ENCODE measurements at places on chromosomes 2 and 18.

- DNase-seq, result no peak
These were observed 256.2 kb downstream of the HDAC4 start for GRCh38 chr2:239144713-239144999.

DNA sequence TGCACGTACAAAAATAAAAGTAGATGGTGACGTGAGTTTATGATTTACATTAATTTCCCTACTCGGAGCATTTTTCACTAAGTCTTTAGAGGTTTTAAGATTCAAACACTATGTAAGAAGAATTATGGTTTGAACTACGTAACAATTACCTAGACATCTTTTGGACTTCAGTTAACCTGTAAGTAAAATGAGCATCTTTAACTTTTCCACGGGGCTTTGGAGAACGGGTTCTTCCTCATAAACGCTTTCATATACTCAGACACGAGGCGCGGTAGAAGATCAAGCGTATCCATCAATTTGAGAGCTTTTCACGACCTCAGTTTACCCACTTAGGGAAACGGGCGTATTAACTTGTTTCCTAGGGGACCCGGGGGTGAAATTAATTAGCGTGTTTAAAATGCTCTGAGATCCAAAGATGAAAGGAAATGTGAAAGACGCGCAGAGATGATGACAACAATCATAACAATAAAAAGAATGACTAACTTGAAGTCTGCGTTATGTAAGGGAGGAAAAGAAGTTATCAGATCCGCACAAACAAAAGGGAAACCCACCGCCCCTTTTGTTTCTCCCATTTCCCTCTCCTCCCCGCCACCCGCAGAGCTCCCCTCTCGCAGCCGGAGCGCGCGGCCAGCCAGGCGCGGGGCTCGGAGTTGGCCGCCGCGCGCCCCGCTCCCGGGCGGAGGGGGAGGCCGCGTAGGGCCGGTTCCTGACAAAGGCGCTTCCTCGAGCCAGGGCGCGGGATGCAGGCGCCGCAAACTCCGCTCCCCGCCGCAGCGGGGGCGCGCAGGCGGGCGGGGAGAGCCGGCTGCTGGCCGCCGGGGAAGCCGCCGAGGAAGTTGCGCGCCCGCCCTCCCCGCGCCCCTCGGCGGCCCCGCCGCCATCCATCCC lies 807 bp downstream of the PELI1 start:
- peak; percentile 35 for DNase-seq

- DNase-seq, result no peak
These were observed 285.7 kb downstream of the EPHA4 start for GRCh38 chr2:221286406-221286805.

DNA sequence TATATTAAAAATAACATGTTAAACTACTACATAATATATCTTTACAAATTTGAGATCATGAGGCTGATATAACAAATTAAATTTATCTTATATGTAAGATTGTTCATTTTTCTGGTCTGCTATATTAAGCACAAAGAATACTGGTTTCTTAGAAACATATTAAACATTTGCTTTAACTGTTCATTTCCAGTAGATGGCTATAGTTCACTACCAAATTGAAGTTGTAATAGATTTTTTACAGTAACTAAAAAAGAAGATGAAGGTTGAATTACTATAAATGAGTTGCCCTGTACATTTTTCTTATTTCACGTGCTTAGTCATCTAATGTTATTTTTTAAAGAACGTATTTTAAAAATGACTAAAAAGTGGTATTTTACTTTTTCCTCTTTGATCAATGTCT lies 57.0 kb downstream of the ZNF407 start:
- peak; percentile 34 for DNase-seq

DNA sequence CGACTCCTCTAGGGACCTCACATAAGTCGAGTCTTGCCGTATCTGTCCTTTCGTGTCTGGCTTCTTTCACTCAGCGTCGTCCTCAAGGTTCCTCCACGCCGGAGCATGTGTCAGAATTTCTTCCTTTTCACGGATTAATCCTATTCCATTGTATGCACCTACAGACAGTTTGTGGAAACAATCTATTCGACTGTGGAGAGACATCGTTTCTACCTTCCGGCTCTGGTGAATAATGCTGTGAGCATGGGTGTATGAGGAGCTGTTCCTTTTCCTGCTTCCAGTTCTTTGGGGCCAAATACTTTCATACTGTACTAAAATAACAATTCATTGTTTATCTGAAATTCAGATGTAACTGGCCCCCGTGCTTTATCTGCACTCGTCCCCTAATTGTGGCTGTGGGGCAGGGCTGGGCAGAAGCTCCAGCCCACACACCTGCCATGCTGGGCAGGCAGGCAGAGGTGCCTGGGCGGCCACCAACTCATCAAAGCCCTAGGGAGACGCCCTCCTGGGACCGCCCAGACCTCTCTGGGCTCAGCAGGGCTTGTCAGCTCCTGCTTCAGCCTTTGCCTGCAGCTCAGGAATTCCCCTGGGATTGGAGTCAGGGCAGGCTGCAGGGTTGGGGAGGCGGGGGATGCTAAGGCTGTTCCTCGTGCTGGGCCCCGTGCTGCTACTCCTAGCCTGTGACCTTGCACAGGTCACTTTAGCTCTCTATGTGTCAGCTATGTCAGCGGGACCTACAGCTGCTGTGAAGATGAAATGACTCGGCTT lies 14.5 kb downstream of the GPC1 start:
- DNase-seq, result no peak

GRCh38 chr18:79123948-79124347 lies 54.8 kb downstream of the ATP9B start:
- DNase-seq, result no peak

GRCh38 chr2:63424329-63425078 lies 163.8 kb downstream of the WDPCP start:
- DNase-seq, result peak; percentile 62

DNA sequence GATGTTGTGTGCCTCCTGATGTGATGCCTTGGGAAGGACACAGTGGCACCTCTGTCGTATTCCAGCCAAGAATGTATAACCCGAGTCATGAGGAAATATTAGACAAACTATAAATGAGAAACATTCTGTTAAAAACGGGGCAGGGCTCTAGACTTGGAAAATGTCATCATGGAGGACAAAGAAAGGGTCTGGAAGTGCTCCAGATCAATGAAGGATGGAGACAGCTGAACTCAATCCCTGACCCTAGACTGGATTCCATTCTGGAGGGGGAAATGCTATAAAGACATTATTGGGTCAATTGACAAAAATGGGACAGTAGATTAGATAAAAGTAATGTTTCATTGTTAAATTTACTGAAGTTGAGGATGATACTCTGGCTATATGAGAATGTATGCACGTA lies 92.1 kb downstream of the SLC4A3 start:
- no peak for DNase-seq

- no peak for DNase-seq
These were observed at the start of gene CHRND for GRCh38 chr2:232525791-232526371. Gene CHRND, plus strand, starts transcription at chr2:232526160. Its CDS starts 56 bp downstream, at chr2:232526216.

- no peak for DNase-seq
These were observed 45.1 kb downstream of the TET3 start for GRCh38 chr2:74029714-74030397.

- DNase-seq, result no peak
These were observed 89.7 kb downstream of the ICOS start for GRCh38 chr2:204026294-204026693.

DNA sequence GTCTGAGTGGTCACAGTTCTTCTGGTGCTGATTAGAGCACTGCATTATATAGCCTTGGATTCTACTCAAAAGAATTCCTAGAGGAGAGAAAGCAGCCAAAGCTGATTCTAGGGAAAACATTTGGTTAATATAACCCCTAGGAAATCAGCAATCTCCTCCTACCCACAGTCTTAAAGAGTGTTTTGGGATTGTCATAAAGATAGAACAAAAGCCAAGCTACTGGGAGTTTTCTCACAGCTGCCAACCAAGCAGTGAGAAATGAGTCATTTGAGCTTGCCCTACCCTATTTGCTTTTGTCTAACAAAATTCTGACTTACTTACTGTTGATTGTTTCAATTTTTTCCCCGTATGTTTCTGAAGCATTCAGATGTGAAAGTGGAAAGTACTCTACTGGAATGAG lies 469.3 kb downstream of the PLCL1 start:
- DNase-seq, result no peak

- DNase-seq, result no peak
These were observed 17.4 kb upstream of the HNRNPA3 start for GRCh38 chr2:177195194-177195593.

GRCh38 chr2:667332-667999 lies 9.7 kb downstream of the TMEM18 start:
- DNase-seq, result peak; percentile 73

Measured in amniotic epithelial cell (primary cell).